Uterus (tissue), 4 donors: ENCODE measurements at places on chromosomes 12 and 14. TPM values are rescaled to one million over a fixed set of nuclear protein-coding genes. Genes with fewer than 3 reads are reported as not detected.

Gene SRGAP1
- 23.0 TPM for total RNA-seq

Gene CCDC175
- not detected for total RNA-seq

Gene COPZ1
- 141 TPM for total RNA-seq

Gene CD163L1
- not detected for total RNA-seq

Gene IGF1
- total RNA-seq, result 161 TPM

Gene SLC25A47
- total RNA-seq, result not detected

Gene LALBA
- total RNA-seq, result not detected

Gene SAMD4A
- total RNA-seq, result 67.8 TPM

Gene SMIM41
- total RNA-seq, result not detected

Gene TMEM253
- total RNA-seq, result not detected

Gene LARP4
- 72.5 TPM for total RNA-seq

Gene MMP19
- 15.9 TPM for total RNA-seq

Gene CLEC1B
- not detected for total RNA-seq

Gene HVCN1
- total RNA-seq, result 3.8 TPM

Gene AICDA
- not detected for total RNA-seq

Gene ADAM21
- 0.07 TPM for total RNA-seq

Gene FOXG1
- total RNA-seq, result not detected

Gene CTDSP2
- total RNA-seq, result 115 TPM

Gene KRT72
- not detected for total RNA-seq

Gene RND1
- 0.88 TPM for total RNA-seq

Gene INHBC
- total RNA-seq, result not detected

Gene AKAP3
- 1.3 TPM for total RNA-seq

Gene RNASE4
- 159 TPM for total RNA-seq

Gene RHEBL1
- total RNA-seq, result not detected

Gene FSCB
- total RNA-seq, result not detected

Gene LHX5
- not detected for total RNA-seq

Gene IFI27
- 20.5 TPM for total RNA-seq

Gene AQP6
- not detected for total RNA-seq

Gene ZNF10
- 35.9 TPM for total RNA-seq

Gene DLGAP5
- 0.29 TPM for total RNA-seq

Gene HSP90AA1
- 800 TPM for total RNA-seq

Gene CBX5
- 20.5 TPM for total RNA-seq

Gene RNF212B
- total RNA-seq, result not detected

Gene TSFM
- total RNA-seq, result 22.3 TPM

Gene CMKLR1
- total RNA-seq, result 9.7 TPM

Gene MYO1A
- total RNA-seq, result 0.59 TPM

Gene GALNT16
- total RNA-seq, result 10.4 TPM

Gene KLHDC1
- 35.3 TPM for total RNA-seq

Gene CELA1
- total RNA-seq, result not detected

Gene LRP1-AS
- not detected for total RNA-seq

Gene PMCH
- not detected for total RNA-seq

Gene GLI1
- total RNA-seq, result 6.6 TPM

Gene PLBD1
- 51.2 TPM for total RNA-seq

Gene HHIPL1
- 8.2 TPM for total RNA-seq

Gene JPH4
- total RNA-seq, result 49.2 TPM

Gene ZC2HC1C
- total RNA-seq, result not detected

Gene ZNF385A
- total RNA-seq, result 0.26 TPM

Gene RBP5
- 26.5 TPM for total RNA-seq

Gene TMEM132D
- not detected for total RNA-seq
